ENCODE measurements at places on chromosomes 12 and 14. TPM values are rescaled to one million over a fixed set of nuclear protein-coding genes. Genes with fewer than 3 reads are reported as not detected.

DNA sequence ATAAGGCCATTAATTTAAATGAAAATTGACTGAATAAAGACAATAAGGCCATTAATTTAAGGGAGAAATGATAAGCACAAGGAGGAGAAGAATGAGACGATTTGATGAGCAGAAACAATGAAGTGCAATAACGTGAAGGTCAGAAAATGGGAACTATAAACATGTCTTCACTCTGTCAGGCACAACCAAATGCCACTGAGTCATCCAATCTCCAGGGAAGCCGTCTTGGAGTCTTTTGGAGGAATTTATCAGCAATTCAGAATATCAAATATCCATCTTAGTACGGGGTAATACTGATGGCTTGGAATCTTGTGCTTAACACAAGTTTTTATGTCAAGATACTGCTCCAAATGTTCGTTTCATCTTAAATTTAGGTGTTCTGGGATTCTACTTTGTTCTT is 159.9 kb downstream of the CAPZA3 start:
- no peak for DNase-seq

- no peak for DNase-seq
Measured at GRCh38 chr12:22562036-22563028, 18.0 kb upstream of the C2CD5 start.

GRCh38 chr12:95516757-95517156 is 34.5 kb downstream of the USP44 start:
- DNase-seq = no peak

GRCh38 chr12:82408844-82409243 is 50.5 kb downstream of the METTL25 start:
- no peak for DNase-seq

DNA sequence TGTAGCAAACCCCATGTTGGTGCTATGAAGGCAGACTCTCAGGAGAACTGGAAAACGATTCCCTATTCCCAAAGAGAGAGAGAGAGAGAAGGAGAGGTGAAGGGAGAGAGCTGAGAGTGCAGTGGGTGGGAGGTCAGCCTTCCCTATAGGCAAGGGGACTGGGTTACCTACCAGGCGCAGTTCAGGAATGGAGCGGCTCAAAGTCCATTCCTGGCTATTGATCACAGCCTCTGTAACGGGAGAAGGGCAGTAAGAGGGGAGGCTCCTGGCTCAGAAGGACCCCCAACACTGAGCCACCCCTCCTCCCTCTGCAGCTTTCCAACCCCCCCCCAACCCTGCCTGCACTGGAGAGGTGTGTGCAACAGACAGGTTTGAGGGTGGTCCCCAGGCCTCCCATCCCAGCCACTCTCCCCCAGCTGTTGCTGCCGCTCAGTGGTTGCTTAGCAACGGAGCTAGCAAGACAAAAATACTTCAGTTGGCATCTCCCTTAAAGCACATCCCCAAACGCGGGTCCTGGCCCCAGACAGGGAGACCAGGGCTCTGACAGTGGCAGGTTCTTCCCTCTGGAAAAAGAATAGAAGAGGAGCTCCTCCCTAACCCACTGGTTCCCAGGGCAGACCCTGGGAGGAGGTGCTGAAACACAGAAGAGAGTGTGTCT is 3.2 kb downstream of the AGAP2 start:
- no peak for DNase-seq

- DNase-seq = no peak
Measured at GRCh38 chr12:69511469-69512267, 41.5 kb downstream of the FRS2 start.

GPR162 gene
- total RNA-seq = 0.31 TPM

FAR2 gene
- 9.2 TPM for total RNA-seq

NEUROD4 gene
- total RNA-seq = not detected

Data from activated CD4-positive, alpha-beta memory T cell treated with anti-CD3 and anti-CD28 coated beads for 36 hours (primary cell).